ENCODE measurements at places on chromosomes 5 and 9.

- peak; percentile 38 for DNase-seq
Observed at GRCh38 chr5:98768160-98768959, 5.1 kb upstream of the RGMB start.

DNA sequence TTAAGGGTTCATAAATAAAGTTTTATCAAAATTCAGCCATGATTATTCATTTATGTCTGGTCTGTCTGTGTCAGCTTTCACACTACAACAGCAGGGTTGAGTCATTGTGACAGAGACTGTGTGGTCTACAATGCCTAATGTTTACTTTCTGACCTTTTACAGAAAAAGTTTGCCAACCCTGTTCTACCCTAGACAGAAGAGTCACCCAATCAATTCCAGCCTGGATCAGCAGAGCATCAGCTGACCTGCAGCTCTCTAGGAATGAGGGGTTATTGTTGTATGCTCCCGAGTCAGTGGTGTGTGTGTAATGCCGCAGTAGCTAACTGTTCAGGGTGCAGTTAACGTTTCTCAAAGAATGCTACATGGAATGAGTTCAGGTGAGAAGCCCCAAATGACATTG, 87.3 kb downstream of the HRH2 start:
- no peak for DNase-seq

GRCh38 chr9:98331536-98332259, 76.2 kb upstream of the TBC1D2 start:
- DNase-seq = no peak

DNA sequence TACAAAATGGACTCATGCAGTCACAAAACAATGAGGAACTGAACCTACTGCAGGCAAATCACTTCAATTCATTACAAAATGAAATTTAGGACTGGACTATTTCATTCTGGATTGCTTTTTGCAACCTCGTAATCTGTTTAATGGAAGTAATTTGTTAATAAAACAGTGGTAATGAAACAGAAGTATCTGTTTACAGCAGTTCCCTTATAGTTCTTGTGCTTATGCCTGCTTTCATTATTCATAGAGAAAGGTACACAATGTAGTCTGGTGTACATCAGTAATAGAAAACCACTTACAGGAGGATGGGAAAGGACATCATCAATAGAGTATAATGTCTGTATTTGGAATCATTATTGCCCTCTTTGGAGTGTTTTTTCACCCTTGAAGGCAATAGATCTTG, 389.2 kb upstream of the NUDT12 start:
- no peak for DNase-seq

- no peak for DNase-seq
Observed at GRCh38 chr9:109574061-109574882, 76.2 kb upstream of the PTPN3 start.

GRCh38 chr5:78603636-78604175, 44.9 kb downstream of the LHFPL2 start:
- no peak for DNase-seq

GRCh38 chr5:143230676-143230996, 172.8 kb downstream of the NR3C1 start:
- no peak for DNase-seq

DNA sequence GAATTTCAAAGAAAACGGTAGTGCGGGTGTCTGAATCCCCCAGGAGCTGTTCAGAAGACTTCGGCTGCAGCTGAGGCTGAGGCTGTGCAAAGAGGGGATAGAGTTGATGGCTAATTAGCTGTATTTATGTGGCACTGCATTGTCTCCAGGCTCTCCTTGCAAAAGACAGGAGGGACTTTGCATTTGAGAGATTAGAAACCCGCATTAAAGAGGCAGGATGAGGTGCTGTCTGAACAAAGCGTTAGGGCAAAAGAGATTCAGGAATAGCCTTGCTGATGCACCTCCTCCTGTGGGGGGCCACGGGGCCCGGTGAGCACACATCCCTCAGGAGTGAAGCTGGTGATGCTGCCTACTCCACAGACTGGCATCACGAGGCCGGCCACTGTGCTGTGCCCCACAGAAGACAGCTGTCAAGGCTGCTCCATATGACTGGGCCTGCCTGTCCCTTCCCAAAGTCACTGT, 343.6 kb upstream of the DAP start:
- DNase-seq = no peak

DNA sequence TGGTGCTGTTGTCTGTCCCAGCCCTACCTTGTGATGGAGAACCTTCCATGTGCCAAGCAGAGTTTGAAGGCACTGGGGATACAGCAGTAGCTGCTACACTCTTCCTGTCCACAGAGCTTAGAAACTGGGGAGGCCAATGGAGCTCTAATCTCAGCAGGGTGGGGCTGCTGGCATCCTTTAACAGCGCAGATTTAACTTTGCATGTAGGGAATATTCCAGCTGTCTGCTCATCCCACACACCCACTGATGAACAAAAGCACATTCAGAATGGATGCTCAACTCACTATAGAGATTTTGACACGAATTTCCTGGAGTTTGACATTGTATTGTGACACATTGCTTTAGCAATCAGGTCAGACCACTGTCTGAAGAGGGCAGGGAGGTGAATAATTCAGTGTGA, 49.0 kb downstream of the TMEM215 start:
- no peak for DNase-seq

GRCh38 chr9:105984714-105985113, 290.4 kb downstream of the TMEM38B start:
- DNase-seq = no peak

- DNase-seq = no peak
Observed at GRCh38 chr9:75148561-75148960, 60.2 kb downstream of the OSTF1 start.

- DNase-seq = no peak
Observed at GRCh38 chr5:143985832-143986515, 174.0 kb downstream of the HMHB1 start.

- no peak for DNase-seq
Observed at GRCh38 chr5:169522851-169523250, 60.7 kb upstream of the SPDL1 start.

DNA sequence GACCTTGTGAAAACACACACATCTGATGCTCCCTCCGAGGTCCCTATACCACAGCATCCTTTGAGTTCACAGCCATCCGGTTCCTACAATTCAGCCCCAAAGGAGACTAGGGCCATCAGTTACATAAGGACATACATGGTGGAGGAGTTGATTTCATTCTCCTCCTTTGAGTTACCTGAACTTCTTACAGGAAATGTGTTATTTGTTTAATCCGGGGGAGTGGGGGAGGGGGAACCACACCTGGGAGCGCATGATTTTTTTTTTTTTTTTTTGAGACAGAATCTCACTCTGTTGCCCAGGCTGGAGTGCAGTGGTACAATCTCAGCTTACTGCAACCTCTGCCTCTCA, 30.7 kb downstream of the SEMA4D start:
- DNase-seq = no peak

- no peak for DNase-seq
Observed at GRCh38 chr5:67182301-67182790, 14.3 kb downstream of the CD180 start.

GRCh38 chr5:150035139-150035895, 34.8 kb downstream of the HMGXB3 start:
- DNase-seq = peak; percentile 20

DNA sequence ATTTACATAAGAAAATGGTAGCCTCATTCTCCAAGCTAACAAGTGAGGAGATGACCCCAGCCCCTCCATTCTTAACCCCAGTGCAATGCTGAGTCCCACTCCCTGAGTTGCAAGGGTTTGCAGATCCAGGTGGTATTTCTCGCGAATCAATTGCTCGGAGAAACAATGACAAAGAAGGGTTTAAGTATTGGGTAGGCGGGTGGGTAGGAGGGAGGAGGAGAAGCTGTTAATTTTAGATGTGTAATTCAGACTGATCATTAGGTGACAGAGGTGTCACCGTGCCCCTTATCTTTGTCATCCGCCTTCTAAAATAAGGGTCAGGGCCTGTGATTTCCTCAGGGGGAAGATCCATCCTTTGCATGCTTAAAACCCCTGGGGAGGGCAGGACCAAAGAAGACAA, 17.0 kb upstream of the SH3RF2 start:
- no peak for DNase-seq

DNA sequence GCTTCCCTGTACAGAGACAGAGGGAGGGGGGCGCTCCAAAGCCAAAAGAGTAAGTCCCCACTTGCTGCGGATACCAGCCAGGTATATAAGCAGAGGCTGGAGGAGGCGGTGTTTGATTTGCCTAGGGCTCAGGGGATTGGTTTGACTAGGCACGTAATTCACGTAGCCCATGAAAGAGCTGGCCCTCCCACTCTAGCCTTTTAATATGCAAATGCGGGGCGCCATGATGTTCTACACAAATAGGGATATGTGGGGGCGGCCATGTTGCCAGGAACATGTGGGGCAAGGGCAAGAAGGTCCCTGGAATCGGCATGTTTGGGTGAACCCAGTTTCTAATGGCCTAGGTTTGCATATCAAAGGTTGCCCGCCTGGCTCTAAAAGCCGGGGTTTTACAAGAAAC, 3.3 kb upstream of the PRLR start:
- DNase-seq = no peak

GRCh38 chr9:36008774-36009300, 27.9 kb upstream of the RECK start:
- DNase-seq = peak; percentile 44

- DNase-seq = no peak
Observed at GRCh38 chr5:77272206-77272605, 61.7 kb downstream of the PDE8B start.

- no peak for DNase-seq
Observed at GRCh38 chr5:77230727-77231470, 20.4 kb downstream of the PDE8B start.

- no peak for DNase-seq
Observed at GRCh38 chr5:133652951-133653759, 40.8 kb upstream of the FSTL4 start.

DNA sequence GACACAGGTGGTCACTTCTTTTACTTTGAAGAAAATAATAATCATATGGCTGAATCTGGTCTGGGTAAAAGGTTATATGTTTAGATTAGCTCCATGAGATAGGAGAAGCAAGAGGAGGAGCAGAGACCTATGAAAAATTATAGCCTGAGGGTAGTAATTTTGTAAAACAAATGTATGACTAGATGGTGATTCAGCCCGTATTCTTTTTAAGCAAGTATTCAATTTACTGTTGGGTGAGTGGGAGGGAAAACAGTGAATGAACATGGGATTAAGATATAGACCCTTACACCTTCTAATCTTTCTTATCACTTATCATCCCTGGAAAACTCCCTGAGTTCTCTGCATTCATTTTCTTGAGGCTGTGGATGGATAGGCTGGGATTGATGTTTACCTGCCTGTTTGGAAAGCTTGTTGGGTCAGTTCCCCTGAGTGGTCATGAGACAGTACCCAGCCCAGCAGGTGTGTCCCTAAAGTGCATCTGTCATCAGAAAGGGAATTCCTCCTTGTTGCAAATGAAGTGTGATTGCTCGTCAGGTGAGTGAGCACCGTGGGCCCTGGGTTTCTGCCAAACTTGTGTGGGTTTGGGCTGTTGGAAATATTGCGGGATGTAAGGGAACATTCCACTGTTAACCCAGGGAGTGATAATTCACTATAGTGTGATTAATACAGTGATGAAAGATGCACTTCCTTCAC, 101.2 kb upstream of the GDNF start:
- no peak for DNase-seq

GRCh38 chr5:42467981-42468524, 44.8 kb downstream of the GHR start:
- DNase-seq = no peak

GRCh38 chr9:131529597-131530545, 1.2 kb downstream of the UCK1 start:
- no peak for DNase-seq

DNA sequence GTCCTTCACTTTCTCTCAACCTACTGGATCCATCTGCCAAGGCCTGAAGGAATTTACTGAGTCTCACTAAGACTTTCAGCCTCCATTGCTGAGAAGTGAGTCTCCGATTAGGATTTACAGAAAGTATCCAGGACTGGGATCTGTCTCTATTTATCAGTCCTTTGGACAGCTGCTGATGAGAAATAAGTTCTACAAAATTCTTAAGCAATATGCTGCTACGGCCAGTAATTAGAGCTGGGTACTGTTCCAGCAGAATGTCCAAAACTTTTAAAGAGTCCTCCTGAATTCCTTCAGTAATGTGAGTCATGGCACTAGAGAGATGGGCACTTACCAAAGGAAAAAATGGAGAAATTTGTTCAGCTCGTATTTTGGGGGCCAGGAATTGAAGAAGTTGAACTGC, 5.9 kb downstream of the TEX10 start:
- DNase-seq = no peak

DNA sequence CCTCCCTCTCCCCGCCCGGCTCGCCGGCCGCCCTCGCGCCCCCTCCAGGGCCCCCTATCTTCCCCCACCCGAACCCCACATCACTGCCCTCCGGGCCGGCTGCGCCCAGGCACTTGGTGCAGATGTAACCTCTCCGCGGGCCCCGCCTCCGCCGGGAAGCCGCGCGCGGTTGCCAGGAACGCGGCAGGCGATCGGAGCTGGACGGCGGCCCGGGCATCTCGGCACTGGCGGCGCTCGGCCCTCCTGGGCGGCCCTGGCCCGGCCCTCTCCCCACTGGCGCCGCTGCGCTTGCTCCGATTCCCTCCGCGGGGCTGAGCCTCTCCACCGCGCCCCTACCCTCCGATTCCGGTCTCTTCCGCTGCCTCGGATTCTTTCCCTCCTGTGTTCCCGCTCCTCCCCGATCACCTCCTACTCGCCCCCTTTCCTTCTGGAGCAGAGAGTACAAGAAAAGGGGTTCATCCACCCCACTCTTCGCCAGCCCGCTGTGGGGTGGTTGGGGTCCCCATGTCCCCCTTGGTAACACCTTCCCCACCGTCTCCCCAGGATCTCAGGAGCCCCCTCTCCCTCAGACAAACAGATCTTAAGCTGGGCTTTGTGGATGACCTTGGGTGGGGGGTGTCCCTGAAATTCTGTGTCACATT, 70.6 kb downstream of the C9orf50 start:
- DNase-seq = no peak

- DNase-seq = no peak
Observed at GRCh38 chr9:121863955-121864354, 212.5 kb downstream of the DAB2IP start.

GRCh38 chr9:126304207-126304970, 22.2 kb upstream of the MVB12B start:
- DNase-seq = no peak

DNA sequence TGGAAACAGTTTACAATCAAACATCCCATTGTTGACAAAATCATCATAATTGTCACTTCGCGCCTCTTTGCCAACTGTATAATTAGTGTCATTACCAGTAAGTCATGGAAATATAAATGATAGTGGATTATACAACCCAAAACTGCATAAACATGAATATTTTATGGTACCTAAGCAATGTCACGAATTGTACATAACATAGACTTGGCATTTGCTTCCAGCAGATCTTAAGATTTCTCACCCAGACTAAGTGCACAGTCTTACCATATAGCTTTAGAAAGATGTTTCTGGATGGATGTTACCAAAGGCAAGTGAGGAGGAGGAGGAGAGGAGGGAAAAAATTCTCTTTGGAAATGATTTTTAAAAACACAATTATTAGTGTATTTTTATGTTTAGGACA, 113.4 kb upstream of the TAS2R1 start:
- no peak for DNase-seq

- DNase-seq = no peak
Observed at GRCh38 chr5:159658266-159658925, 257.9 kb upstream of the ADRA1B start.
